RPMI7951 (cell line): ENCODE measurements at places on chromosomes 13 and 19. TPM values are rescaled to one million over a fixed set of nuclear protein-coding genes. Genes with fewer than 3 reads are reported as not detected.

DNA sequence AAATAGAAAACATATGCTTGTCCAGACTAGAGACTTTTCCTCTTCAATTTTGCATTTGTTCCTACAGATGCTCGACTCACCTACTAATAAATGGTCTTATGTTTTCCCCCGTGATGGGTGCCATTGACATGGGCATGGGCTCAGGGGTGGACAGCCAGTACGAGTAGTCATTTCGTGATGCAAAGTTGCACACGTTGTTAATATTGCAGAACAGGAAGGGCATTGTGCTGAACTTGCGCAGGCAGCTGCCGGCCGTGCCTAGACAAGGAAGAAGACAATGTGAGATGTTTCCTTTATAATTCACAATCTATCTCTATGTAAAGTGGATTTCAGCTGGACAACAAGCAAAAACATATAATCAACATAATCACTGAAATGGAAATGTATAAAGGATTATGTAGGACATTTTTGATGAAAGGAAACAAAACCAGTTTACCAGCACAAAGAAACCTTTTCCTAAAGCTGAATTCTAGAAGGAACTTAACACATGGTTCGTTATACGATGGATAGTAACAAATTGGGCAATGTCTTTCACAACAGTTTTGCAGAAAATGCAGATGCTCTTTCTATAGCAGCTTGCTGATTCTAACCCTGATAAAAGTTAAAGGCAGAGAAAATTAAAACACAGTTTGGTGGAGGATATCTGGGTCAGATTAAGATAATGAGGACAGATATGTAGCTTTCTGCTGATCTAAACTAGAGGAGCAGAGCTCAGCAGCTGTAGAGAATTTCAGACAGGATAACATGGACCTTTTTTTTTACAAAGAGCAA, 145.7 kb downstream of the COL4A1 start:
- no peak for DNase-seq

DNA sequence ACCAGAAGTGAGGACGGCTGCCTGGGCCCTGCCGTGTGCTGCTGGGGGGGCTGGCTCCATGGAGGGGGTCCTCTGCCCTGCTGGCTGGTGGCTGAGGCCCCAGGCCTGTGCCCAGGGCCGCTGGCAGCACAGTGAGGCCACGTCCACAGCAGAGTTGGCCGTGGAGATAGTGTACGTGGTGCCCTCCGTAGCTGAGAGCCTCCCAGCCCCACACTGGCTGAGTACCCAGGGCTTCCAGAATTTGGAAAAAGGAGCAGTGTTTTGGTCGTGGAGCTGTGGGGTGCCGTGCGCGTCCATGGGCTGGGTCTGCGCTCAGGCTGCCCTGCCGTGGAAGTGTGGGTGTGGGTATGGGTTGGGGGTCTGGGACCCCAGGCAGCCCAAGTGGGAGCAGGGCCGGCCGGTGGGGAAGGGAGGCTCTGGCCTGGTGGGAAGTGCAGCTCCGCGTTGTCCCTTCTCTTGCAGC, 5.9 kb downstream of the PTBP1 start:
- no peak for DNase-seq

- peak; percentile 31 for DNase-seq
These were observed 676.7 kb upstream of the SPRY2 start for GRCh38 chr13:81017513-81018152.

GRCh38 chr13:70905035-70905434, 796.8 kb upstream of the KLHL1 start:
- DNase-seq, result no peak

DNA sequence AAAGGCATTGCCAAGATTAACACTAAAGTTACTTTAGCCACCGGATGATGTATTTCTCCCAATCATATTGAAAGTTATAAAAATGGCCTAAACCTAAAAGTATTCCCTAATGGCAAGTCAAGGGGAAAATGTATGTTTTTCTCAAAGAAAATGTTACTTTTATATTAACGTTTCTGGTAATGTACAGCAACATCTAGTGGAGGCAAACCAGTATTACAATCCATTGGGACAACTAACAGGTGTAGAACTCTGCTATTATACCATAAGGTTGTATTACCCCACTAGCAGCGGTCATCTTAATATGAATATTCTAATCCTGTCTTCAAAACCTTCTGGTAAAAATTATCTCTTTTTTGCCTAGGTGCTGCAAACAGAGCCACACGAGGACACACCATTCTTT, 69.2 kb downstream of the ZNF100 start:
- peak; percentile 14 for DNase-seq

DNA sequence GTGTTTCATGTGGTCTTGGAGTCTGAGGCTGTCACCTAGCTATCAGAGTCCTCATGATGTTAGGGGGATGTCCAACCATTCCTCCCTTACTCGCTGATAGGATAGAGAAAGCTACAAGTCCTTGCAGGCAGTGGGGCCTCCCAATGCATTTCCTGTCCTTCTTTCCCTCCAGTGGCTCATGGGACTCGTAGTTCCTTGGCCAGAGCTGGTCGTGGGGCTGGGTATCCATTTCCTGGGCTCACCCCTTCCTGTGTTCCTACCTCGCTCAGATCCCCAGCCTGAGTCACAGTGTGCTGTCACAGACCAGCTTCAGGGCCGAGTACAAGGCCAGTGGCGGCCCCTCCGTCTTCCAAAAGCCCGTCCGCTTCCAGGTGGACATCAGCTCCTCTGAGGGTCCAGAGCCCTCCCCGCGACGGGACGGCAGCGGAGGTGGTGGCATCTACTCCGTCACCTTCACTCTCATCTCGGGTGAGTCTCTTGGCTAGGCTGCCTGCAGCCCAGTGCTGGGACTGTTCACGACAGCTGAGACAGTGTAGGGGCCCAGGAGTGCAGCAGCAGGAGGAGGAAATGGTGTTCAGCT, 19.1 kb downstream of the TMEM150B start:
- no peak for DNase-seq

GRCh38 chr19:5334824-5335500, 5.7 kb downstream of the PTPRS start:
- DNase-seq, result no peak

DNA sequence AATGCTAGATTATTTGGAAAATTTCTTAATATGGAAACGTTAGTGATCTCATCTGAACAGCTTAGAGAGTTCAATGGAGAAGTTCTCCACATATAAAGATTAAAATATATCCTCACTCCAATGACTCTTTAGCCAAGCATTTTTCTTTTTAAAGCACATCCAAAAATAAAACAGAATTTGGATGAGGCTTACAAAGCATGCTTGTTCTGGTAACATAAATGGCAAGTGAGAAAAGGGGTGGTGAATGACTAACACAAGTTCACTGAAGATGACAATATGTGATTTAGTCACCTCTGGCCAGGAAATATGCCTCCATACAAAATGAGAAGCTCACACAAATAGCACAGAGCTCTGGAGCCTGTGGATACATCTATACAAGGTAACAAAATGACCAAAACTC, 253.0 kb downstream of the PCDH20 start:
- DNase-seq, result peak; percentile 21

DNA sequence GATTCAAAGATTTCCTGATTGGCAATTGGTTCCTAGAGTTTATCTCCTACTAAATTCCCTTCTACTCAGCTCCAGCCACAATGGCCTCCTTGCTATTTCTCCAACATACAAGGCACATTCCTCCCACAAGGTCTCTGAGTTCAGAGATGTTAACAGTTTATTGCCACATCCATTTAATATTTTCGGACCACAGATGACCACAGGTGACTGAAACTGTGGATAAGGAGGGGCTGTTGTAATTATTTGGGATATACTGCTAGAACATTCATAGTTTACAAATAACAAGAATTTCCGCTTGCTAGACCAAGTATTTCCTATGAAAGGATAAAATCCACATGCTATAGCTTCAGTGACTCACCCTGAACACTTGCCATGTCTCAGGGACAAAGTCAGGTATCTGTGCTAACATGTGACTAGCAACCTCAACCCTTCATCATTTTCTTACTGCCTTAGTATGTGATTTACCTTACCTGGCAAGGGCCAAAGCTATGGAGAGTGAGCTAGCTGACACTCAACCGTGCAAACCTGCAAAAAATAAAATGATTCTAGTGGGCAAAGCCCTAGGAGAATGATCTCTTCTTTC, 117.7 kb downstream of the TBC1D4 start:
- DNase-seq, result no peak

- peak; percentile 98 for DNase-seq
These were observed 3.6 kb upstream of the ASF1B start for GRCh38 chr19:14139944-14140343.

GRCh38 chr13:45137526-45137925, 17.2 kb downstream of the GTF2F2 start:
- no peak for DNase-seq

- no peak for DNase-seq
These were observed 5.6 kb upstream of the KEAP1 start for GRCh38 chr19:10508707-10509106.

DNA sequence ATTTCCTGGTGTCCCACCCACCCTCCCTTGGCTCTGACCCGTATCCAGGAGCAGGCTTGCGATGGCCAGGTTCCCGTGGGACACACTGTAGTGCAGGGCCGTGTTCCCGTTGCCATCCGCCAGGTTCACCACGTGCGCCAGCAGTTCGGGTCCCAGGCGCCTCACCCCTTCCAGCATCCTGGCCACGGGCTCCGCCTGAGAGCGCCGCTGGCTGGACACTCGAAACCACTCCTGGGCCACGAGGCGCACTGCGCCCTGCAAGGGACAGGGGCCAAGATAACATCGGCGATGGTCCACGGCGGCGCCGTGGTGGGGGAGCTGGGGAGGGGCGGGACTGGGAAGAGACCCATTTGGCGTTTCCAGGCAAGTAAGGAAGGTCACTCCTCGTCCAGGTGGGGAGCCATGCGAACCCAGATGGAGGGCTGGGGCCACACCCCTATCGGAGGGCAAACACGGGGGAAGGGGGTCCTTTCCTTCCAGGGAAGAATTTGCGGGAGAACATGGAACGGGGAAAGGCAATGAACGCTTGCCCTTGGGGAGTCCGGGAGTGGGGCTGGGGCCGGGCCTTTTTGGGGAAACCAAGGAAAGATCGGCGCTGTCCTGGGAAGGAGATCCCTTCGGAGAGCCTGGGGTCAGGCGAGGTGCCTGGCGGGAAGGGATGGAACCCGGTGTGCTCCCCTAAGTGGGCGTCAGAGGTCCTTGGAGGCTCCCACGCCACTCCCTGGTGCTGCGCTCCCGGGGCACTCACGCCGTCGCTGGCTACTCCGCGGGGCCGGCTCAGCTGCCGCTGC, 9.9 kb downstream of the KANK3 start:
- DNase-seq, result no peak

DNA sequence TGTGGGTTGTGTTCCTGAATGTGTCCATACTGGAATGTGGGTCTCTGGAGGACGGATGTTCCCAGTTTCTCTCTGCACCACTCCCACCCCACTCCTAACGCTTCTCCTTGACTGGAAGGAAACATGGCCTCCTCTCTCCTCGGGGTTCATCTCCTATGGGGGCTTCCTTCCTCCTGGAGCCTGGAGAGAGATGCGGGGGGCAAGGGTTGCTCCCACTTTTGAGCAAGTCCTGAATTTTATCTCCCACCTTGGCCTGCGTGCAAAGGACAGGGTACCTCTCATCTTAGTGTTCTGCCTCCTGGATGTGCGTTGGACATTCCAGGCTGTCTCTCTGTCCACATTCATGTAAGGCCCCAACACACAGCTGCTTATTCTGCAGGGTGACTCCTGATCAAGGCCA, 52.5 kb upstream of the UQCRFS1 start:
- DNase-seq, result no peak

DNA sequence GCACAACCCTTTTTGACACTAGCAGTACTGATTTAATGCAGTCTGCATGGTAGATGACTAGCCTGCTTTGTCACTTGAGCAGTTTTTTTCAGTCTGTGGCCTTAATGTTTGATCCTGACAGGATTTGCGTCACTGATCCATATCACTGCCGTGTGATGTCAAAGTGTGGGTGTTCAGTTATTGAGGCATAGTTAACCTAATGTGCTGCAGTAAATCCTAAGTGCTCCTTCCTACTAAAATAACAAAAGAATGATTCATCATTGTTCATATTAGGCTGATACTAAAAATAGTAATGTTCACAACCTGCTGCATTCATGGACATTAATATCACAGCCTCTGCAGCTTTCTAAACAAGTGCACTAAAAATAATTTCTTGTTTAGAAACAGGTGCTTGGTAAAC, 121.9 kb upstream of the MLNR start:
- DNase-seq, result peak; percentile 79

DNA sequence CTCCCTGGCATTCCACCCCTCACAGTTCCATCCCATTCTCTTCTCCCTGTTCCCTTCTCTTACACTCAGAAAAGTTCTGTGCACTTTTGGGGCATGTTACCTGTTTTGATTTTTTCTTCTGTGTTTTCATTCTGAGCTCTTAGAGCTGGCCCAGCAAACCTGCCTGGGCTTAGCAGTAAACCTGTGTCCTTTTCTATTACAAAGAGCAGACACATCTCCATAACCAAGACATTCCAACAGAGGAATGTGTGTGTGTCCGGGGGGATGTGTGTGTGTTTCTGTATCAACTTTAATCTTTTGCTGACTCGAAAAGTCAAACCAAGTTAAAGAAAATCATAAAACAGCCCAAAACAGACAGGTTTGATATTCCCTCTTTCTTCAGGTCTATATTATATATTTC, 49.1 kb upstream of the SOX21 start:
- DNase-seq, result no peak

DNA sequence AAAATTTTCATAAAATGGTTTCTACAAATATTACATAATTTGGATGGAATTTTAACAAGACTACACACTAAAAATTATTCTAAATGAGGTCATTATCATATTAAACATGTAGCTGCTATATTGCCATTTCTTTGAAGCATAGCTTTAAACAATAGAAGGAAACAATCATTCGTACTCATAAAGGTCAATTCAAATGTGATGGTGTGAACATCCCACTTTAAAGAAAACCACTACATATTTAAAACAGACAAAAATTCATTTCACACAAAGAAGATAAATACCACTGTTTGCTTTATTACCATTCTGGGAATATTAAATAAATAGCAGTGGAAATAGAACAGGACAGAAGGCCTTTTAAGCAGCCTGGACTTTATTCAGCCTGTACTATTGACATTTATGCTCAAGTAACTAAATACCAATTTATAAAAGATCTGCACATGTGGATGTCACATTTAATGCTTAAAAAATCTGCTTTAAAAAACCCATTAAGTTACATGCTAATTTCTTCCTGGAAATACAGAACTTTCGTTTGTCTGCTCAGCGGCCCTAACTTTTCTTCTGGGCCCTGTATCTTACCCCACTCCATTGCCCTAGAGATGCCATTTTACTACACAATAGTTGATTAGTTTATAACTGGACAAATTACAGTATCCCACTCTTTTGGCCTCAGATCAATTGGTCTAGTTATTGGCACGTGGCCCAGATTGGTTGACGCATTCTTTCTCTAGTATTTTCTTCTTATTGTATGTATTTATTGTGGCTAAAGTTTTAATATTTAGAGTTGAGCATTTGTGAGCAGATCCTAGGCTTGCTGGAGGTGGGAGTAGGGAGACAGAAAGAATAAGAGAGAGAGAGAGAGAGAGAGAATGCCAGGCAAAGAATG, 215.1 kb upstream of the SPRY2 start:
- no peak for DNase-seq

- no peak for DNase-seq
These were observed 265.2 kb downstream of the KCNRG start for GRCh38 chr13:50280441-50280937.

SIAH3 gene
- total RNA-seq, result not detected in 2 replicates

DIRAS1 gene
- 0.96 and 1.9 TPM in 2 replicates for total RNA-seq

BRCA2 gene
- total RNA-seq, result 7.4 and 10.7 TPM in 2 replicates

RINL gene
- total RNA-seq, result 4.6 and 5.1 TPM in 2 replicates

ZSCAN4 gene
- total RNA-seq, result not detected in 2 replicates

COMP gene
- total RNA-seq, result 1.1 and 1.2 TPM in 2 replicates
